ENCODE measurements at places on chromosomes 2 and 18.

- DNase-seq: no peak
Measured at GRCh38 chr2:11750917-11751316, 4.5 kb downstream of the LPIN1 start.

DNA sequence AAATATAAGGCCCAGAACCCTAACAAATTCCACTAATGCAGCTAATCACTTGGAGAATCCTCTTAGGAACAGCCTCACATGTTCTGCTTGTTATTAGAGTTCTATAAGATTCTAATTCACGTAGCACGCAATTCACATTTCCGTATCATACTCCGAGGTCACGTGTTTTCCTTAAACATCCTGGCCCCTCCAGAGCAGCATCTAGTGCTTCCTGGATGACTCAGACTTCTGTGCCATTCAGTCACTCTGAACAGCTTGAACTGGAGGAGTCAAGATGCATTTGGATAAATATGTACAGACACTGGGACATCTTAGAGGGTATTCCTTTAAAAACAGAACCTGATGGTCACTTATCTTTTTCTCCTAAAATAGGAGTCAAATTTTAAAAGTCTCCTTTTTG is 156.5 kb downstream of the MYO5B start:
- DNase-seq: no peak

DNA sequence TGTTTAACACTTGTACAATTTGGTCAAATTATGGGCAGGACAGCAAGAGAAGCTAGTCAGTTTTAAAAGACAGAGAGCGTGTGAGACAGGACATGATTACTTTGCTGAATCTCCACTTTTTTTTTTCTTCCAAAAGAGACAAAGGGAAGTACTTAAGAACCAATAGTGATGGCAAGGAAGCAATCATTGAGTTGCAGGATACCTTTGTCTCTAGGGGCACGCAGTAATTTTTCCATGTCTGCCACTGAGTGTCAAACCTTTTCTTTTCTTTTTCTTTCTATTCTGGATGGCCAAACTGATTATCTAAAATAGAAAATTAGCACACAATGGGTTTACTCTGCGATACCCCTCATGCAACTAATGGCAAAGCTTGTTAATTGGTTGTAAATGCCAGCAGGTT is 533.0 kb downstream of the PLCL1 start:
- no peak for DNase-seq

DNA sequence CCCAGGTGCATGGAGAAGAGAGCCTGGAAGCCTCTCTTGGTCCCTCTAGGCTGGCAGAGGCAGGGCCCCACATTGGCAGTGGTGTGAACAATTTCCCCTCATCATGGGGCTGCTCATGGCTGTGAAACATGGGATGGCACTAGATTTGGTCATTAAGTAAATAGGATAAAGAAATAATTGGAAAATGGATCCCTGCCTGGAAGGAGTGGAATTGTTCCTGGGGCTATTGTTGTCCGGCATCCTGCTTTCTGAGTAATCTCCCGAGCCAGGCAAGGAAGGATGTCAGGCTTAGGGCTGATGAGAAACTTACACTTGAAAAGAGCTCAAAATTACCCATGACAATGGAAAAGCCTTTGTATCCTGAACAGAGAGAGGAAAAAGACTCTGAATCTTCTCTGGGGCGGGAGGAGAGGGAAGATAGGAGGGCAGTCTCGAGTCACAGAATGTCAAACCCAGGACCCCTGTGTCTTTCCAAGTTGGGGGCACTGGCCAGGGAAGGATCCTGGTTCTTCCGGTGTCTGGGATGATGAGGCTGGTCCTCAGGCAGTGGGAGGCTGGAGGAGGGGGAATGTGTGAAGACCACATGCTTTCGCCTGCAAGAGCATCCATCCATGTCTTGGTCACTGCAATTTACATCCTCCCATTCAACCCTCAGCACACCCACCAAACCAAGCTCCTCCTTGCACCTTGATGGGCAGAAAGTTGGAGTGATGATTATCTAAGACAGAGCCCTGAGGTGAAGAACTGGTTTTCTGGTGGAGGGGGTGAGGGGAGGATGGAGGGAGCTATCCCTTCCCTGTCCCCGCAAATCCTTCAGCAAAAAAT is 27.1 kb upstream of the STEAP3 start:
- no peak for DNase-seq

DNA sequence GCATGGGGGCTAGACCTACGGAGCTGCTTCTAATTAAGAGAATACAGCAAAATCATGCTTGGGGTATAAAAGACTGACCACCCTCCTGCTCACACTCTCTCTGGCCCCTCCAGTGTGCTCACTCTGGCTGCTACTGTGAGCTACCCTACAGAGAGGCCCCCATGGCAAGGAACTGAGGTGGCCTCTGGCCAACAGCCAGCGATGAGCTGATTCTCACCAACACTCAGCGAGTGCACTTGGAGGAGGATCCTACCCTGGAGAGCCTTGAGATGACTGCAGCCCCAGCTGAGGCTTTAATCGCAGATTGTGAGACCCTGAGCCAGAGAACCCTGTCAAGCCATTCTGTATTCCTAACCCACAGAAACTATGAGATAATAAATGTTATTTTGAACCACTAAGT is 88.2 kb downstream of the GFPT1 start:
- DNase-seq: no peak

GRCh38 chr2:26584656-26585055 is 56.5 kb downstream of the CIB4 start:
- no peak for DNase-seq

- no peak for DNase-seq
Measured at GRCh38 chr2:194223218-194223617, 1433.8 kb upstream of the SLC39A10 start.

GRCh38 chr18:10376731-10377130 is 77.7 kb upstream of the APCDD1 start:
- DNase-seq: no peak

- DNase-seq: no peak
Measured at GRCh38 chr2:170895023-170895757, 33.9 kb upstream of the GORASP2 start.

DNA sequence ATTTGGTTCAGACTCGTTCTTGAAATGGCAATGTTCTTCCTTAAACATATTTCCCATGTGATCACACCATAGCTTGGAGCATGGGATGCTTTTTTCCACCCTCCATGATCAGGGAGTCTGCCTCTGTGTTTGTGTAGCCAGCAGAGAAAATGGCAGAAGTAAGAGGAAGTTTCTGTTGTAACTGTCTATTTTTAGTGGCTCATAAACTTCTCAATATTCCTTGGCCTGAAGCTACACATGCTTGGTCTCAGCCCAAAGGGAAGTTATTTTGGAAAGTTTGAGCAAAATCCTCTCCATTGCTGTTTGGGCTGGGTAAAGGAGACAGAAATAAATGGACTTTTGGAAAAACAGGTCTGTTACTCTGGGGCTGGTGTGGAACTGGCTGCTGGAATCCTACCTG is 33.4 kb upstream of the ITGA6 start:
- no peak for DNase-seq

DNA sequence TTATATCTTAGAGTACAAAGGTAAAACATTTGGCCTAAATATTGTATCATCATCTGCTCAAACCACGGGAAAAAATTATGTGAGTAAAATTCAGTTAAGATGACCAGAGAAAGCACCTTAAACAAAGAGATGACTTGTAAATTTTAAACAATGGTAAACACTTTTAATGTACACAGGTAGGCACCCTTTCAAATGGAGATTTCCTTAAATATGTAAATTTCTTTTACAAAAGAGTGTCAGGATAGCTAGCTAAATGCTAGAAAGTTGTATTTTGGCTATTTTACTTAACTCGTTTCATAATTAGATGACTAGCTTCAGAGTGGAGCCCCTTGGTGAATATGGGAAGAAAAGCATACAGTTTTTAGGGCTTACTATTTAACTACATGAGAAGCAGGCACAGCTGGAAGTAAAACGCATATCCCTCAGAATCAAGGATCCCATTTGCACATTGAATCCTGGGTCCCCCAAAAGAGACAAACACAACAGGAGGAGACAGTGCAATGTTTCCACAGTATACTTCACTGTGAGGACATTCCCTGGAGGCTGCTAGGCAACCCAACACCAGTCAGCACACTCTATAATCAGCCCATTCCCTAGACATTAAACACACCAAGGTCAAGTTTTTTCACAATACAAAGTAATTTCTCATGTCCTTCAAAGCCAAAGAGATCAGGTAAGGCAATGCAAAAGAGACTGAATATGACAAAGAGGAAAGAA is 1154.4 kb downstream of the DPP10 start:
- no peak for DNase-seq

DNA sequence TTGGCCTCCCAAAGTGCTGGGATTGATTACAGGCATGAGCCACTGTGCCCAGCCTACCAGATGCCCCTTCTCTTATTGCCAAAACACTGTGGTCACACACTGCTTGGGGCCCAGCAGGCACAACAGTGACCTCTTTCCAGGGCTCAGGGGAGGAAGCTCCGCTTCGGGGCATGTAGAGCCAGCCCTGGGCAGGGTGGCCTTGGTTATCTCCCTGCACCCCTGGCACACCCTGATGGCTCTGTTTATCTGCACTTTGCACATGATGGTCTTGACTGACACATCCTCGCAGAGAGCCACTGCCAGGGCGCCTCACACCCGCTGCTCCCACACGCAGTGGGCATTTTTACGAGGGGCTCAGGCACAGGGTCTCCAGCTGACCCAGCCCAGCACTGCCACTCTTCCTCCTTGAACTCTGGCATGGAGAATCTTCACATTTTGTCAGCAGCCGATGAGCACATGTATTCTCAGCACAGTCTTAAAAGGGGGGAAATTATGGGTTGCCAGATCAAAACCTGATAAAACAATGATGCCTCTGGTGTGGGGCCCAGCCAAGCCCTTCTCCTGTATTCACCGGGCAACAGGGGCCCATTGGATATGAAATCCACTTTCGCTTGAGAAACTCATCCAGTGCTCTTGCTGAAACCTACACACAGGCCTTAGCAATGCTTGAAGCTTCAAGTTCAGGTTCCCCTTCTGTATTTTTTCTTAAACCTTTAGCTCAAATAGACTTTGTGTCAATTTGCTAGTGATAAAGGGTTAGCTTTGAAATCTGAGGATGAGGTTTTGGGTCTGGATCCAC is 5.9 kb downstream of the GYPC start:
- DNase-seq: no peak

DNA sequence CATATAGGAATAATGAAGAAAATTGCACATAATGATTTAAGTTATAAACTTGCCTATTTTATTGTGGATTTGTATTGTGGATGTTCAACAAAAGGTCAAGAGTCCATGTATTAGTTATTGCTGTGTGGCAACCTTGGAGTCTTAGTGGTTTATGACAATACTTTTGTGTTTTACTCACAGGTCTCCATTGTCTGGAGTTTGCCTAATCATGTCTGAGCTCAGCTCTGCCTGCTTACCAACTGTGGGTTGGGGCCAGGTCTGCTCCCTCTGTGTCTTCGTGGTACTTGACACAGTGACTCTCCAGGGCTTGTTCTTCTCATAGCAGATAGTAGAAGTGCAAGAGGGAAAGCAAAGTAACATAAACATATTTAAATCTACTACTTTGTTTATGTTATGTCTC is 382.5 kb downstream of the CBLN2 start:
- DNase-seq: no peak
